Umbilical cord (tissue), 2 donors: ENCODE measurements at places on chromosomes 11 and 22.

DNA sequence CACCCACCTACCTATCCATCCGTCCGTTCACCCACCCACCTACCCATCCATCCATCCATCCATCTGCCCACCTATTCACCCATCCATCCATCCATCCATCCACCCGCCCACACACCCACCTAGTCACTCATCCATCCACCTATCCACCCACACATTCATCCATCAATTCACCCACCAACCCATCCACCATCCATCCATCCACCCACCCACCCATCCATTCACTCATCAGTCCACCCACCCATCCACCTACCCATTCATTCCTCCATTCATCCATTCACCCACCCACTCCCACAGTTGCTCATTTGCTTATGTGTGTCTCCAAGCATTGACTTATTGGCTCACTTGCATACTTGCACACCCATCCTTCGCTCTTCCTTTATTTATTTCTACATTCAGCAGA is 50.1 kb downstream of the MYO7A start:
- no peak for DNase-seq

DNA sequence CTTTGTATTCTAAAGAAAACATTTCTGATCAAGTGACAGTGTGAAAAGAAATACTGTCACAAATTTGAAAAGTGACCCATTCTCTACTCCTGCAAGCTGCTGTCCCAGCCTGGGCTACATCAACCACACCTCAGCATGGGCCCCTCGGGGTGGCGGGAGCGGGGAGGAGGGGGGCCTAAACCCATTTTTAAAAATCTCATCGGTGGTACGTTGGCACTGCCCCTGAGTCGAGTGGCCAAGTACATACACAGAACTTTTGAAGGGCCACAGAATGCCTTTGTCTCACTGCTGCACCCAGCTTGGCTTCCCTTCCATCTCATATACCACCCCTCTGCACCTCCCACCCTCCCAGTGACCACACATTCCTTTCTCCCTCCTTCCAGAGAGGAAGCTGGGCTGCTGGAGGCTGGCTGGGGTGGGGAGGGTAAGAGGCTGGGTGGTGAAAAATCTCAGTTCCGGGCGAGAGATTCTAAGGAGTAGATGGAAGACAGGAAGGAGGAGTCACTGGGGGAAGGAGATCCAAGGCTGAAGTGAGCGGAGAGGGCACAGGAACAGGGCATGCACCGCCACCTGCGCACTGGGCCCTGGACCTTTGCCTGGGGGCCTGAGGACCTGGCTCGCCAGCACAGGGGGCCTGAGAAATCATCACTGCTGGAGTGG is 21.1 kb downstream of the FXYD6 start:
- no peak for DNase-seq

- no peak for DNase-seq
These were observed 8.4 kb upstream of the CDKN1C start for GRCh38 chr11:2893935-2894334.

GRCh38 chr11:27020751-27021150 is 19.9 kb upstream of the BBOX1 start:
- peak; percentile 70 for DNase-seq

GRCh38 chr11:93348930-93349329 is 18.4 kb downstream of the DEUP1 start:
- DNase-seq, result no peak

DNA sequence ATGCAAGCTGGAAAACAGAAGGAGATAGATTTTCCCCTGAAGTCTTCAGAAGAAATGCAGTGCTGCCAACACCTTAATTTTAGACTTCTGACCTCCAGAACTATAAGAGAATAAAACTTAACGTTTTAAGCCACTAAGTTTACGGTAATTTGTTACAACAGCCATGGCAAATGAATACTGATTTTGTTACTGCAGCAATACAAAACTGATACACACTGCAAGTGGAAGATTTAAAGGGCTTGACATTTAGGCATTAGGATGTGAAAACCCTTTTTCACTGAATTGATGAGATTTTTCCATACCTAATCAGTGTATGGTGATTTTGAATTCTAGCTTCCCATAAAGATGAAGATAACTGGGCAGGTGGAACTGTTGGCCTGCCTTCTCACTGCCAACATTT is 22.1 kb upstream of the LMO2 start:
- DNase-seq, result no peak

DNA sequence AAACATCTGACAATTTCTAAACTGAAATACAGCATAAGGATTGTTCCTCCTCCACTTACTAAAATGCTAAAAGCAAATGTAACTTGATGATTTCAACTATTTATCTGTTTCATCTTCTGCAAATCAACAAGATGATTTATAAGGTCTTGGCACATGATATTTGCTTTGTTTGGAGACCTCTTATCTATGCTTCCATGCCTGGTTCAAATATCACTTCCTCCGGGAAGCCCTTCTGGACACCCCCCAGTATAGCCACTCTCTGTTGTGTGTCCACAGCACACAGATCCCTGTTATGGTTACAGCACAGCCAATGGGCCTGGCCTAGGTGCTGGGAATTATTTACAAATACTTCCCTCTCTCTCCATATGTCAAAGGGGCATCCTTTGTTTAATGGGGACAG is 114.8 kb downstream of the C11orf58 start:
- DNase-seq, result no peak

GRCh38 chr22:29032014-29032475 is 29.6 kb downstream of the C22orf31 start:
- DNase-seq, result peak; percentile 51

DNA sequence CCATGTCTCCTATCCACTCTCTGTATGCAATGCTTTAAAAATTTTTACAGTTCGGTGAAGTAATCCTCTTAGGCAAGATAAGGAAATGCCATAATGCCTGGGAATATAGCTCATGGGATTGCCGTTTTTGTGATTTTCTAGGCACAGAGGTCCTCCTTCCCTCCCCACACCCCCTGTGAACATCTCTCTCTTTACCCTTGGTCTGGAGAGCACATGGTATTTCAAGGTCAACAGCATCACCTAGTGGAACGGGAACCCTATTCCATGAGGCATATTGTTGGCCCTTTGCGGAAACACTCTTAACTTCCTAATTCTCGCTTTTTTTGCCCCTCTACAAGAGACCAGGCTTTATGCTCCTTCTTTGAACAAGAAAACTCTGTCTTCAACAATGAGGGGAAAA is 8.8 kb downstream of the NXPE4 start:
- DNase-seq, result no peak

GRCh38 chr11:119422809-119423508 is at the start of gene THY1:
Gene THY1, minus strand, starts transcription at chr11:119423172. Its CDS starts 2,267 bp downstream, at chr11:119420905.
- DNase-seq, result peak; percentile 73
